ENCODE measurements at places on chromosomes 16 and 17.

DNA sequence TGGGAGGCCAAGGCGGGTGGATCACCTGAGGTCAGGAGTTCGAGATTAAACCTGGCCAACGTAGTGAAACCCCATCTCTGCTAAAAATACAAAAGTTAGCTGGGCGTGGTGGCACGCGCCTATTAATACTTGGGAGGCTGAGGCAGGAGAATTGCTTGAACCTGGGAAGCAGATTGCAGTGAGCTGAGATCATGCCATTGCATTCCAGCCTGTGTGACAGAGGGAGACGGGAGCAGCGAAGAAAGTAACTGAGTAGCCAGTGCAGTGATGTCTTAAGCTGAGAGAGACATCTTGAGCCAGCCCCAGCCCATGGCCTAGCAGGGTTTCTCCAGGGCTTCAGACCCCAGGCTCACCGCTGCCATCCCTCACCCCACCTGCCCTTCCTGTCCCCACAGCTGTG, 9.8 kb upstream of the SMIM5 start:
- DNase-seq = no peak

GRCh38 chr16:89908236-89908635, 10.4 kb upstream of the MC1R start:
- DNase-seq = no peak

- DNase-seq = no peak
Observed at GRCh38 chr17:70159980-70160379, 9.4 kb upstream of the KCNJ2 start.

GRCh38 chr16:23905027-23905426, 69.2 kb downstream of the PRKCB start:
- no peak for DNase-seq

DNA sequence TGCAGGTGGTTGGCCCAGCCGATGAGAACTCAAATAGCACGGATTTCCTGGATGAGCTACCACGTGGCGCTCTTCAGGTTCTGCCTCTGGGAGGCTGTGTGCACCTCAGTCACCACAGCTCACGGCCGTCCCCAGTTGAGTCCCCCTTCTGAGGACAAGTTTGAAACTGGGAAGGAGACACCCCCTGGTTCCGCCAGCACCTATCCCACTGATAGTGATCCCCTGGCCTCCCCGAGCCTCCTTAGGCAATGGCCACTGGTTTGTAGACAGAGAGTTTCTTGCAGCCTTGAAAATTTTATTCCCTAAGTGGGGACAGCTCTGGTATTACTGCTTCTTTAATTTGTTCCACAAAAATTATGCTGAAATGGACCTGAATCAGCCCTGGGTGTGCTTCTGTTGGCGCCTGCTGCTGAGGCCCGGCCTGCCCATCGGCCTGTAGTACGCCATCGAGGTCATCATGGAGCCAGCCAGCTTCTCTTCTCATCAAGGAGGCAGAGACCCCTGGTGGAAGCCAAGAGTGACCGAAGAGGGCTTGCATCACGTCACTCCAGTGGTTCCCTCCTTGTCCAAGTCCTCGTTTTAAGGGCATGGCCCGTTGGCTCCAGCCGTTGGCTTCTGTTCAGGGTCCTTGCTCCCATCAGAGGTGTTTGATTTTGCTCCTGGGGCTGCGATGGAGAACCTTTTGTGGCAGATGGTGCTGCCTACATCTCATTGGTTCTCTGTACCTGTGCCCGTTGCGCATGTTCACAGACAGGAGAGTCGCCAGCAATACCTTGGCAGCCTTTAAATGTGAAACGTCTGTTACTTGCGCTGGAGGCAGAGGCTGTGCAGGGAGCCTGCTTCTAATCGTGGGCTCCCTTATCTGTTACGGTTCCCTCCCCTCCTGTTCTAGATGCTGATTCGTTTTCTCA, 9.3 kb downstream of the SMCR8 start:
- DNase-seq = no peak

DNA sequence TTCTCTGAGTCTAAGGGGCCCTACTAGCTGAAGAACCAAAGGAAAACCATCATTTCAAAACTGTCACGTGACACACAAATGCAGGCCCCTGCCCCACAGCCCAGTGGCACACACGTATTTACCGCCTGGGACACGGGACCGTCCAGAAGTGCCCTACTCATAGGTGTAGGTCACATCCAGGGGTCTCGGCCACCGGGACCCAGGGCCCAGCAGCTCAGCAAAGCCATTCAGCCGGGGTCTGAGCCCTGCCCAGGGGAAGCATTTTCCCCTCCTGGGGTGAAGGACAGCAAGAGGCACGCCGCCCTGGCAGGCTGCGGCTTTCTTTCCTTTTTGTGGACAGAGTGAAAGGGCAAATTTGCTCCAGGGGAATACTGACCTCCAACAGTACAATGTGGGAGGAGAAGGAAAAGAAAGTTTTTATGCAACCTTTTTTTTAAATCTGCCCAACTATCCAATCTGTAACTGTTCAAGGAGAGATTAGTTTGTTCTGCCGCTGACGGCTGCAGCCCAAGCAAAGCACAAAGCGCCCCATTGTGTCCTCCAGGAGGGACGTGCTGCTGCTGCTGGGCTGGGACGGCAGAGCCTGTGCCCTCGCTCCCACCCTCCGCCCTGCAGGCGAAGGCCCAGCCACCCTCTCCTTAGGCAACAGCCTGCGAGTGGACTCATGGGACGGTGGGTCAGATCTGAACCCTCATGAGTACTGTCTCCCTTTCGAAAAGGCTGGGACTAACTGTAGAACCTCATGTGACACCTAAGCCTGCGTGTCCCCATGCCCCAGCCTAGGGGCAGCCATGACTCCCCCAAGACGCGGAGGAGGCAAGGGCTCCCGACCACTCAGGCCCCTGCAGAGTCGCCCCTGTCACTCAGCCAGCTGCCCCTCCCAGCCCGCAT, 21.3 kb downstream of the SLC7A5 start:
- DNase-seq = no peak

GRCh38 chr17:69975808-69976207, 99.2 kb upstream of the KCNJ16 start:
- DNase-seq = no peak

DNA sequence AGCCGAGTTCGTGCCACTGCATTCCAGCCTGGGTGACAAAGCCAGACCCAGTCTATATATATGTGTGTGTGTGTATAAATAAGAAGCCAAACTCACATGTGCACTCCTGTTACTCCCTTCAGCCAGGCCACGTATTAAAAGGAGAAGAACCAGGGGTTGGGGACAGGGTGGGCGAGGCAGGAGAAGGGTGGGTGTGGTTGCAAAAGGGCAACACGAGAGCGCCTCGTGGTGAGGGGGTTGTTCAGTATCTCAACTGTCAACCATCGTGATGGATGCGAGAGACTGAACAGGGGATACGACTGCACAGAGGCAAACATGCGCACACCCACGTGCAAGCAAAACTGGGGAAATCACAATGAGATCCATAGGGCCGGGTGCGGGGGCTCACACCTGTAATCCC, 54.9 kb downstream of the ABCC6 start:
- DNase-seq = no peak

DNA sequence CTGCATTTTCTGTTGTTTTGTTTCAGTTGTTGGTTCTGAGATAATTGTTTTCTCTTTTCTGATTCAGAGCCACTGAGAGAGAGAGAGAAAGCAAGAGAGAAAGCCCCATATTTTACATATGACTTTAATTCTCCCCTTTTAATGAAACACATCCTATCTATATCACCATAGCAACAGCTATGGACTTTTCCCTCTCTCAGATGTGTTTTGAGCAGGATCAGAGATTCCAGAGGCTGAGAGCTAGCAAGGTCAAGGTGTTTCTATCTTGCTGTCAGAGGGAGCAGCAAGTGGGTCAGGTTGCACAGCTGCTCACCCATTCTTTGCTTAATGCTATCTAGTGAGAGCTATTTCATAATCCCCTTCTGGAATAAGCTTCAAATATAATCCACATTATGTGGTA, 415.9 kb downstream of the CA10 start:
- DNase-seq = no peak

DNA sequence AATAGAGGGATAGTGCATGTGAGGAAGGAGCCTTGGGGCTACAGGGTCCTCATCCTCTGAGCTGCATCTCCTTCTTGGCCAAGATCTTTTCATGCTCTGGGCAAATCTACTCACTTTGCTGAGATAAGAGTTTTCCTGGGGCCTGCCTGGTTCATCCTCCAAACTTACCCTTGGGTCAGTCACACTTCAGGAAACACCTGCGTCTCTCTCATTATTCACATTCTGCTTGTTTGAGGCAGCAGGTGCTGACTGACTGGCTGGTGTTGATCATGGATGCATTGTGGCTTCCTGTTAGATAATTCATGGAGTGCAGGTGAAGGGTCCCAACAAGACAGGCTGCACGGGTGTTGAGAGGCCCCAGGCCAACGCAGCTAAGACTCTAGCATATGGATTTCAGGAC, 162.6 kb downstream of the SALL1 start:
- DNase-seq = no peak

DNA sequence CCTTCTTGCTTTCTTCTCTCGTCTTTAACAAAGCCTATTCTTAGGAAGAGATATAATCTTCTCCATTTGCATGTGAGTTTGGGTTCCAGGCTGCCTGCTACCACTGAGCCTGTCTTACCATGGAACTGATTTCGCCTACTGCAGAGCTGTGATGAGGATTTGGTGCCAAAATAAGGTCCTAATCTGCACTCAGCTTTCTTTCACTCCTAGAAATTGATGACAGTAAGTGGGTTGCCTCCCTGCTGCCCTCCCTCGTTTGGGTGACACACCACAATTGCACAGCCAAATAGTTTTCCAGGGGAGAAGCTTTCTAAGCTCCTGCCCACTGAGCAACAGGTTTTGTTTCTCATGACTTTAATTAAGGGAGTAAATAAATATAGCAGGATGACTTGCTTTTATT, 25.1 kb upstream of the ASIC2 start:
- DNase-seq = no peak

DNA sequence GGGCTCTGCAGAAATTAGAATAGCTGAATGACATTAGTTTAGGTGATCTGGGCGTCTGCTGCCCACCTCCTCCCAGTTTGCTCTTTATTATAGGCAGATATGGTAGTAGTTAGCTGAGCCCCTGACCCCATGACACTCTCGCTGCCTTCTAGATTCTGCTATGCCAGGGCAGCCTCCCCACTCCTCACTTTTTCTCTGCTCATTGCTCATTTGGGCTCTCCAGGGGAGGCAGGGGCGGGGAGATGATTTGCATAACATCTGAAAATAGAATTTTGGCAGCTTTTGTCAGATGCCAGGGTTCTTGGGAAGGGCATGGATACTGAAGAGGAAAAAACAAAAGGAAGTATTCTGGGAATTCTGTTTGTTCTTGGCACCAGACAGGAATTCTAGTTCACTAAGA, 78.0 kb upstream of the GAS7 start:
- DNase-seq = no peak

DNA sequence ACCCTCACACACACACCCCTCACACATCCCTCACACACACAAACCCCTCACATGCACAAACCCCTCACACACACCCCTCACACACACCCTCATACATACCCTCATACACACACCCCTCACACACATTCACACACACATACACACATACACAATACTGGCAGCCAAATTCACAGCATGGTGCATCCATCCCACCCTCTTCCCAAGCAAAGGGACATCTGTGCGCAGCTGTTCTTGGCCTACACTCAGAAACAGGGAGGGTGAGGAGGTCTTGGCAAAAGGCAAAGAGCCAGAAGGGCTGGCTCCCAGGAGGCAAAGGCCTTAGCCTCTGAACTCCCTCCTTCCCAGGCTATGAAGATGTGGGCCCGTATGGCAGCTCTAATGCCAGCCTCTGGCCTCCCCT, 23.4 kb downstream of the C17orf67 start:
- no peak for DNase-seq

DNA sequence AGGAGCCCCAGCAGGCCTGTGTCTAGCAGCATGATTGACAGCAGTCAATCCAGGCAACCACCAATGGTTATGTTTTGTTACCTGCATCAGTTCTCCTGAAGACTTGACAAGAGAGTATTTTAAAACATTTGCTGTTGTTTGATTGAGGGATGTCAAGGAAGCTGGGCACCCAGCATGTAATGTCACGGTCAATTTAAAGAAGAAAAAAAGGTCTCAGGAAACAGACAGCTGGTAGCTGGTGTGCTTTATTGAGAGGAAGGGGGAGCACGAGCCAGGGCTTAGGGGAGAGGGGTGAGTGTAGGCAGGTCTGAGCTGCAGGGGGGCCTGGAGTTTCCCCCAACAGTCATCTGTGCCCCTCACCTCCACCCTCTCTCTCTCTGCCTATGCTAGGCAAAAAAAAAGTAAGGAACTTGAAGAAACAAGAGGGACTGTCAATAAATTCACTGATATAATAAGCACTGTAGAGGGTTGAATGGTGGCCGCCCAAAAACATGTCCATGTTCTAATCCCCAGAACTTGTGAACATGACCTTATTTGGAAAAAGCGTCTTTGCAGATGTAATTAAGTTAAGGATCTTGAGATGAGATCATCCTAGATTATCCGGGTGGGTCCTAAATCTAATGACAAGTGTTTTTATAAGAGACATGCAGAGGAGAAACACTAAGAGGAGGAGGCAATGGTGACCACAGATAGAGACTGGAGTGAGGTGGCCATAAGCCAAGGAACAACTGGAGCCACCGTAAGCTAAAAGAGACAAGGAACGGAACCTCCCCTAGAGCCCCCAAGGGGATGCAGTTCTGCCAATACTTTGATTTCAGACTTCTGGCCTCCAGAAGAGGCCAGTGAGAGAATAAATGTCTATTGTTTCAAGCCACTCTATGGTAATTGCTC, 14.5 kb downstream of the TSPOAP1 start:
- no peak for DNase-seq

- no peak for DNase-seq
Observed at GRCh38 chr17:73334771-73335513, 23.1 kb upstream of the CDC42EP4 start.

DNA sequence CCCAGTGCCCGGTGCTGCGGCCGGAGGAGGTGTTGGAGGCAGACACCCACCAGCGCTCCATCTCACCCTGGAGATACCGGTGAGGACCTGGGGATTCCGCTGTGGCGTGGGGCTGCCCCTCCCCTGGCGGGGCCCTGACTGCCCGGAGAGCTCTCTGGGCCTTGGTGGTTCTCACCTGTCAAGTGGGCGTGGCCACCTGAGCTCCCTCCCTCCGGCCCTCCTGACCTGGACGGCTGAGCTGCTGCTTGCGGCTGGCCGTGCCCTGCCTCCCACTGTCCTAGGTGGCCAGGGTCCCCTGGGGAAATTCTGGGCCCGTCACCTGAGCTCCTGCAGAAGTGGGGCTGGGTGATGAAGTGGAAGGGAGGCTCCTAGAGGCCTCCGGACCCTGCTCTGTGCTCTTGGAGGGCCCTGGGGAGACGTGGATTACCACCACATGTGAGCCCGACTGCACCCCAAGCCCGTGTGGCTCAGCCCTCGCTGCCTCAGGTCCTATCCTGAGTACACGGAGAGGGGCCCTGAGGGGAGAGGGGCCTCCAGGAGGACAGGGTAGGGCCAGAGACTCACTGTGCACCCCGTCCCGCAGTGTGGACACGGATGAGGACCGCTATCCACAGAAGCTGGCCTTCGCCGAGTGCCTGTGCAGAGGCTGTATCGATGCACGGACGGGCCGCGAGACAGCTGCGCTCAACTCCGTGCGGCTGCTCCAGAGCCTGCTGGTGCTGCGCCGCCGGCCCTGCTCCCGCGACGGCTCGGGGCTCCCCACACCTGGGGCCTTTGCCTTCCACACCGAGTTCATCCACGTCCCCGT, 1.1 kb downstream of the IL17C start:
- no peak for DNase-seq

Measured in SW 1271 (cell line).